ENCODE measurements at places on chromosomes 5 and 9.

DNA sequence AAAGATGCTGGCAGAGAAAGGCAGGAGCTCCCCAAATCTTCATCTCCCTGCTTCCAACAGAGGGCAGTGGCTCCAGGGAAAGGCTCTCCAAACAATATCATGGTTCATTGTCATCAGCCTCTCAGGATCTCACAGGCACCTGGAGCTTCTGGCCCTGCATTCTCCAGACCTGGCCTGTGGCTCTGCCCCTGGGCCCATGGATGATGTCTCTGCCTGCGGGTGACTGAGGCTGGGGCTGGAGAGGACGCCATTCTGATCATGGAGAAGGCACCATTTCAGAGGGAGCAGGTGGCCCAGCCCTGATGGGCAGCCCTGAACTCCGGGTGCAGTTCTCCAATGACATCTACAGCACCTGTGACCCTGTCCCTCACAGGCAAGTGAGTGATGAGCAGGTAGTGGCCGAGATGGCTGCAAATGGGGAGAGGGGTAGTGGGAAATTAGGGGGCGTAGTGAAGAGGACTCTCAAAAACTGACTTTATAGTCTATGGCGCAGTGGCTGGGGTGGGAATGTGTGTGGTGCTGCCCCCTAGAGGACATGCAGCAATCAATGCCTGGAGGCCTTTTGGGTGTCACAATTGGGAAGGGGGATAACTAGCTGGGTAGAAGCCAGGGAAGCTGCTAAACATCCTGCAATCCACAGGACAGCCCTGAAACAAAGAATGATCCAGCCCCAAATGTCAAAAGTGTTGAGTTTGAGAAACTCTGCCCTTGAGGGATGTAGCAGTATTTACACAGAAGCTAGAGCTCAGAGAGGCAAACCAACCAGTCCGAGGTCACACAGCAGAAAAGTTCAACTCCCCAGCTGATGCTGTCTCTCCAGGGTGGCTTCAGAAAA, 3.2 kb downstream of the SH3PXD2B start:
- DNase-seq, result peak; percentile 38

DNA sequence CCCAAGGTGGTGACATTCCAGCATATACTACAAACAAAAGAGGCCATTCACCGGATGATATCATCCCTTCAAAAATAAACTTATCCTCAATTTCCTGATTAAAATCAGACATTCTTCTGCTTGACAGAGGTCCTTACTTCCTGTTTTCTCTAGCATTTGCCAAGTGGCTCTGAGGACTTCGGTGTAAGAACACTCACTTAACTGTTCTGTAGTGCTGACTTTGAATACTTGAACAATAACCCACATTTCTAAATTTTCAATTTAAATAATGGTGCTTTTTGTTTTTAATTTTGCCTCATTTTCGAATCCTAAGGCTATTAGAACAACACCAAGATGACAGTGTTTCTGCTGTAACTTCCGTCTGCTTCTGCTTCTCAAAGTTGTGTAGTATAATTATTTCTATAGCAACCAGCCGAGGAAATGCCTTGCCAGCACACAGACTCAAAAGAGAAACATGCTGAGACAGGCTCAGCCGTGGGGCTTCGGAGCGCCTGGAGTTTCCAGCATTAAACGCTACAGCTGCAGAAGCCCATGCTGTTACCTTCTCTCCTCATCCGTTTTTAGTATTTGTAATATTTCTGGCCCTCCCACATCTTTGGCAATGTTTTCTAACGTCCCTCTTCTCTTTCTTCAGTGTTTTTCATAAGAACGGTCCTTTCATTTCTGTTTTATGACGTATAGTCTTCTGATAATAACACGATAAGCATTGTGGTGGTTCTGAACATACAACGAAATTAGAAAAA, 19.5 kb upstream of the ANXA1 start:
- peak; percentile 96 for DNase-seq

- peak; percentile 35 for DNase-seq
Measured at GRCh38 chr5:129094924-129095899, 663 bp downstream of the ISOC1 start.

GRCh38 chr5:38316544-38317224, 58.3 kb downstream of the EGFLAM start:
- peak; percentile 57 for DNase-seq

GRCh38 chr9:88821033-88821745, 170.1 kb upstream of the S1PR3 start:
- DNase-seq, result no peak

DNA sequence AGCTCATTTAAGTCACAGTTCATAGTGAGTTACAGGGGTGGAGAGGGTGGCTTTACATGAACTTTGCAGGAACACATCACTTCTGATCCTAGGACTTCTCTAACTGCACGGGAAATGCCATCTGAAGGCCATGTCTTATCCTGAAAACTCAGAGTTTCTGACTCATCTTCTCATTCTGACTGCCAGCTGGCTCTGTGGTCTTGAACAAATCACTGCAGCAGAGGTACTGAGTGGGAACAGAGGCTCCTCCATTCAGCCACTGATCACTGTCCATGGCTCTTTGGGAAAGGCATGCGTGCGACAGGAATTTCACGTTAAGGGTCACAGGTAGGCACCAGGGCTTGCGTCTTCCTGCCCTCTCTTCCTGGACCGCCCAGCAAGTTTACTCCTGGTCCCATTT, 114.6 kb upstream of the LRRTM2 start:
- peak; percentile 55 for DNase-seq

- DNase-seq, result no peak
Measured at GRCh38 chr5:168300326-168301182, 9.1 kb downstream of the WWC1 start.

- DNase-seq, result no peak
Measured at GRCh38 chr5:50415912-50416311, 25.2 kb downstream of the EMB start.

DNA sequence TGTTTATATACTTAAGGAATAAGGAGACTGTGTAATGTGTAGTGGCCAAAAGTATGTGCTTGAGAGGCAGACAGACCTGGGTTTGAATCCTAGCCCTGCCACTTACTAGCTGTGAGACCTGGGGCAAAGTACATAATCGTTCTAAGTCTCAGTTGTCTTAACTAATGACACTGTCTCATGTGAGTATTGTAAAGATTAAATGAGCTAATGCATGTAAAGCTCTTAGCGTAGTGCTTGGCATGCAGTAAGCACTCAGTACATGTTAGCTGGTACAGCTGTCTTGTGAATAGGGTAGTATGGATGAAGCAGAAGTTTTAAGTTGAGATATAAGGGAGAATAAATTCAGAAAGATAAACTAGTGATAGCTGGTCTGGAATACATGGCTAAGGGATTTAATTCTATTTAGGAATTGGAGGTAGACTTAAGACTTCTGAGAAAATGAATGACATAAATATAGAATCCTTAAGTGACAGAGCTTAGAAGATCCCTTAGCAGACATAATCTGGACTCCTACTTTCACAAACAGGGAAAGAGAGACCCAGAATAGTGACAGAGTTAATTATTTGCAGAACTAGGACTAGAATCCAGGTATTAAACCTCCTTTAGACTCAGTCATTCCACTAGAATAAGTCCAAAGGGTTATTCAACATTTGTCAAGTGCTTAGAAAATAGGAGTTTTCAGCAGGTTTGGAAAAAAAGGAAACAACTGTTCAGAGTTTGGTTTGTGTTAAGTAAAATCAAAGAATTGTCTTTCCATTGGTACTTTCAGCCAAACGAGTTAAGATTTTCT, 13.1 kb downstream of the GPR21 start:
- no peak for DNase-seq

DNA sequence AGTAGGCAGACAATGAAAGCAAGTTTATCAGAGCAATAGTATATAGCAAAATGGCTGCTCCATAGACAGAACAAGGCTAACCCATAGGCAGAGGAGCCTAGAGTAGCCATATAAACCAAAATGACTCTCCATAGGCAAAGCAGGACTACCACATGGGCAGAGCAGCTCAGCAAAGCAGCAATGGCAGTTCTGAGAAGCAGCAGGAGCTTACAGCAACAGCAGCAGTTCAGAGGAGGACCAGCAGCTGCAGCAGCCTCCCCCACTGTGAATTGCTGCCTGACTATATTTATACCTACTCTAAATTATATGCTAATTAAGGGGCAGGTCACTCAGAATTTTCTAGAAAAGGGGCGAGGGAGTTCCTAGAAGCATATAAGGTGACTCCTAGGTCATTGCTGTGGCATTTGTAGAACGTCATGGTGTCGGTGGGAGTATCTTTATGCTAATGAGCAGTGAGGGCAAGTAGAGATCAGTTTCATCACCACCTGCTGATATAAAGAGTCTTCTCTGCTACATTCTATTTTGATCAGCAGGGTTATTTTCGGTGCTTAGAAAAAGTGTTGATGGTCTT, 1115.5 kb downstream of the DTWD2 start:
- no peak for DNase-seq

DNA sequence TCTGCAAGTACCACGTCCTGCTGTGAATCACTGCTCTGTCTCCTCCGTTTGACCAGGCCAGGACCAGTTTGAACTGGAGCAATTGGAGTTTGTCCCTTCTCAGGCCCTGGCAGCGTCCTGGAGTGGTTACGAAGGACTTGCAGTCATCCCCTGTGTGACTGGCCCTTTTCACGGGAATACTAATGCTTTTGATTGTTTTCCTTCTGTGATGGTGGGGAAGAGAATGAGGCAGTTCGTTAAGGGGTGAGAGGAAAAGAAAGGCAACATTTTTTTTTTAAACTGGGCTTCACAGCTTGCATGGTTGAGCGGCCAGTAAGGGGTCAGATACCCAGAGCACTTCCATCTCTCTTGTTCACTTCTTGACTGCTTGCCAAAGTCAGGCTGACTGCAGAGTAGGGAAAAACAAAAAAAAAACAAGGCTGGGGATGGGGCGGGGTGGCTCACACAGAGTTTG, 153.5 kb upstream of the STK32A start:
- peak; percentile 19 for DNase-seq

DNA sequence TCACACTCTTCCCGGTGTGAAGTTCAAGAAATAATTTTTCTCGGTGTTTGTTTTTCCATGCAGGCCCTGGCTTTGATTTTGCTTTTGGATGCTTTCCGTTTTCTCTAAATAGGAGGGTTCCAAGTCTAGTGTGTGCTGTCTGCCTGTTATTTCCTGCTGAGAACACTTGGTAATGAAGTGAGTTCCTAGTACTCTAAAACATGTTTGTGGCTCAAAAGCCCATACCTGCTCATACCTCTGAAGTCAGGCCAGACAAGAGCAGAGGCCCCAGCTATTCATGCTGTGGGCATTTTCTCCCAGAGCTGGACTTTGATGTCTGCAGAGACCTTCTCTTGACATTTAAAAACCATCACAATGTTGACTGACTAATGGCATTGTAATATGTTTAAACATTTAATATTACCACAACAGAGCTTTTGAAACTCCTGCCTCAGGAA, 211.2 kb downstream of the GOLPH3 start:
- DNase-seq, result peak; percentile 87

DNA sequence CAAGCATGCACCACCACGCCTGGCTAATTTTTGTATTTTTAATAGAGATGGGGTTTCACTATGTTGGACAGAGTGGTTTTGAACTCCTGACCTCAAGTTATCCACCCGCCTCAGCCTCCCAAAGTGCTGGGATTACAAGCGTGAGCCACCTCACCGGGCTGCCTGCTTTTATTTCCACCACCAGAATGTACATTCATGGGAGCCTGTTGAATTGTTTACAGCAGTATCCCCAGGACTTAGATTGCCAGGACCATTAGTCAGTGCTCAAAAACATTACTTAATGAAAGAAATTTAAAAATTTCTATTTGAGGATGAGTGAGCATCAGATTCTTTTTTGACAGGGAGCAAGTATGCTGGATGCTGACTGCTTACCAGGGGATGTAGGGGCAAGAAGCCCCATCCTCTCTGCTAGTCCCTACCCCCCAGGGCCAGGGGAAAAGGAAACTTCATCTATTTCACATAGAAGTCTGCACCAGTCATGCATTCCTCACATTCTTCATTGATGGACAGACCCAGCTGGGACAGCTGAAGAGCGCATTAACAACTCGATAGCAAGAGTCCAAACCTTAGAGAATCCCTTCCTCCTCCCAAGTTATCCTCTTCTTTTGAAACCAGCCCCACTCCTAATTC, 10.3 kb upstream of the RGMB start:
- DNase-seq, result peak; percentile 93

GRCh38 chr5:43699910-43700309, 96.9 kb downstream of the NNT start:
- no peak for DNase-seq

GRCh38 chr5:172421-172820, 18.9 kb upstream of the LRRC14B start:
- no peak for DNase-seq

- DNase-seq, result no peak
Measured at GRCh38 chr5:94810877-94811276, 192.4 kb downstream of the SLF1 start.

DNA sequence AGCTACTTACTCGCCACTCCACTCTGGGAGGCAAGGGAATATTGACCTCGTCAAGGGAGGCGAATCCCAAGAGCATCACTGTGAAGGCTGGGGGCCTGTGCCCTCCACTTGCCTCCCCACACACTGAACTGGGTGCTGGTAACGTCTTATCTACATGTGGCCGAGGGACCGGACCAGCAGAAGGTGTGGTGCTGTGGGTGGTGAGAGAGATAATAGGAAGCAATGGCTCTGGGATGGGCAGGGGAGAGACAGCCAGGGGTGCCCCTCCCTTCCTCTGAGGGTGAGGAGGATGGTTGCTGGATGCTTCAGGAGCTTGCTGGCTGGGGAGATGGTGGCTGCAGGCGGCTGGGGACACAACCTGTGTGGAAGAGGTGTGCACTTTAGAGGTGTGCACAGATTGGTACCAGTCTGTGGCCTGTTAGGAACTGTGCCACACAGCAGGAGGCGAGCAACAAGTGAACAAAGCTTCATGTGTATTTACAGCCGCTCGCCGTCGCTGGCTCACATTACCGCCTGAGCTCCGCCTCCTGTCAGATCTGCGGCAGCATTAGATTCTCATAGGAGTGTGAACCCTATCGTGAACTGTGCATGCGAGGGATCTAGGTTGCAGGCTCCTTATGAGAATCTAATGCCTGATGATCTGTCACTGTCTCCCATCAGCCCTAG, 100.3 kb downstream of the ENTREP1 start:
- DNase-seq, result no peak

DNA sequence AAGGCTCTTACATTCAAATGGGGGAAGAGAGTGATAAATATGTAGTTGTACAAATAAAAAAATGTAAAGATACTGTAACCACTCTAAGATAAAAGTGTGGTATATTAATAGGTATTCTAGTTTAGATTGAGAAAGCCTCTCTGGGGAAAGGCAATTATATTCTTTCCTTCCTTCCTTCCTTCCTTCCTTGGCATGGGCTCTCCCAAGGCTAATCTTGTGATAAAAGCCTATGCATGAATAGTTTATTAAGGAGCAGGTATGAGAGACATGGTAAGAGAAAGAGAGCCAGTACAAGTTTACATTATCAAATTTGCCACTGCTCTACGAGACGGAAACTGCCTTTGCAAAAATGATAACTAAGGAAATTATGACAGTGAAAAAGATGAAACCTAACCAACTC, 588.8 kb downstream of the PRELID2 start:
- DNase-seq, result no peak

Measured in M059J (cell line).